ENCODE measurements at places on chromosomes 13 and 19.

GRCh38 chr19:10718205-10719196 is 622 bp downstream of the DNM2 start:
- DNase-seq: no peak

GRCh38 chr13:98461486-98462240 is 115.2 kb downstream of the STK24 start:
- DNase-seq: no peak

DNA sequence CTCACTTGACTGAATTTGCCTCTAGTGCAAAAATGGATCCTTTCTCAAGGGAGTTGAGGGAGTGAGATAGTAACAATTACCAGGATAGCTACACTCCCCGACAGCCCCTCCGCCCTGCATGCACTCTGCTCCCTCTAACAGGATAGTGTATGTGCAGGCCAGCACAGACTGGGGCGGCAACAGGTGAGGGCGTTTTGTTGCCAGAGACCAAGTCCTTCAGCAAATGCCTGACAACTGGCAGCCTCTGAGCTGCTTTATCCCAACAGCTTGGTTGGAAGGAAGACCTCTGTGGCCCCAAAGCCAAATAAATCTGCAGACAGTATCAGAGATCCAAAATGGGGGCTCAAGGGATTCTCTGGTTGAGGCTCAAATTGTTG is 86.6 kb downstream of the SLC7A1 start:
- no peak for DNase-seq

DNA sequence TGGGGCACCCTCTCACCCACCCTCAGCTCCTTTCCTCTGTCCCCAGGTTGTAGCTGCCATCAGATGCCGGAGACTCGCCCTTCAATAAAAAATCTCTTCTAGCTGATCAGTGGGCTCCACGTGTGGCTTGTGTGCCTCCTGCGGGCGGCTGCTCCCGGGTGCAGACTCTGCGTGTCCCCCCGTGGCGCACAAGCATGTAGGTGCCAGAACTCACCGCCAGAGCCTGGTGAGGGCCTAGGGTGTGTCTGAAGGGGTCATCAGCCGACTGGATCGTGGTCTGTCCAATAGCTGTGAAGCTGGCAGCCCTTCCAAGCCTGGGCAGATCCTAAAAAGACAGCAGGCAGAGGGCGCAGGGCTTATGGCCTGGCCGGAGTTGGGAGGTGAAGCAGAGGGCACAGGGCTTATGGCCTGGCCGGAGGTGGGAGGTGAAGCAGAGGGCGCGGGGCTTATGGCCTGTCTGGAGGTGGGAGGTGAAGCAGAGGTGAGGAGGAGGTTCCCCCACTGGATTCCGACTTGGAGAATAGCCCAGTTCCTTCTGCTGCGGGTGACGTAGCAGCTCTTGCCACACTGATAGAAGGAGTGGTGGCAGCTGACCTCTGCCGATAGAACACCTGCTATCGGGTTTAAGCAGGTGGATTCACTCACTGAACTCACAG is 11.7 kb downstream of the NOP53 start:
- no peak for DNase-seq

GRCh38 chr19:37346091-37346490 is 24.8 kb upstream of the ZNF527 start:
- no peak for DNase-seq

- no peak for DNase-seq
Measured at GRCh38 chr13:102452836-102453235, 51.0 kb upstream of the FGF14 start.

DNA sequence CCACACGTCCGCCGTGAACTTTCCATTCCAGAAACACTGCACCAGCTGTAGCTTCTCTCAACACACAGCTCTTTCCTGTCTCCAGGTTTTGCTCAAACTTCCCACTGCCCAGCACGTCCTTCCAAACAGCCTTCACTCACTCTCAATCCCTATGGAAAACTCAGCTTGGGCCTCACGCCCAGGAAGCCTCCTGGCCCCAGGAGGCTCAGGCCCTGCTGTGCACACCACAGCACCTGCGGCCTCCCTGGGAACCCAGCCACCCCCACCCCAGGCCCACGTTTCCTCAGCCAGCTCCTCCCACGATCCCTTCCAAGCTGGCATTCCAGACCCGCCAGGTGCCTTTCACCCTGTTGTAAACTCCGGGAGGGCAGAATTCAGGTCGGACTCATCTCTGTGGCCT is 35.2 kb downstream of the C13orf46 start:
- DNase-seq: no peak

DNA sequence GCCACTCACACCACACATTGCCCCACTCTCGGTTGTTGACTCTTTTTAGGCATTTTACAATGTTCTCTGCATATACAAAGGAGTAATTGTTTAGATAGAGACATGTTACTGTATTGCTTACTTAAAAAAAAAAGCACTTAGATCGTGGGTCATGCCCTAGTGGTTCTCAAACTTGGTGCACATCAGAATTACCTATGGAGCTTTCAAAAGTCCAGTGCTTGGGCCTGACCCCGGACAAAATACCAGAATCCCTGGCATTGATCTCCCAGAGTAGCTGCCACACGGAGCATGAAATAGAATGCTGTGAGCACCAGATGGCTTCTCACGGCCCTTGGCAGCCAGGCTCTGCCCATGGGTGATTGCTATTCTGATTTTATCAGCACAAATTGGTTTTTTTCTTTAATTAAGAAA is 20.0 kb downstream of the ACP7 start:
- no peak for DNase-seq

DNA sequence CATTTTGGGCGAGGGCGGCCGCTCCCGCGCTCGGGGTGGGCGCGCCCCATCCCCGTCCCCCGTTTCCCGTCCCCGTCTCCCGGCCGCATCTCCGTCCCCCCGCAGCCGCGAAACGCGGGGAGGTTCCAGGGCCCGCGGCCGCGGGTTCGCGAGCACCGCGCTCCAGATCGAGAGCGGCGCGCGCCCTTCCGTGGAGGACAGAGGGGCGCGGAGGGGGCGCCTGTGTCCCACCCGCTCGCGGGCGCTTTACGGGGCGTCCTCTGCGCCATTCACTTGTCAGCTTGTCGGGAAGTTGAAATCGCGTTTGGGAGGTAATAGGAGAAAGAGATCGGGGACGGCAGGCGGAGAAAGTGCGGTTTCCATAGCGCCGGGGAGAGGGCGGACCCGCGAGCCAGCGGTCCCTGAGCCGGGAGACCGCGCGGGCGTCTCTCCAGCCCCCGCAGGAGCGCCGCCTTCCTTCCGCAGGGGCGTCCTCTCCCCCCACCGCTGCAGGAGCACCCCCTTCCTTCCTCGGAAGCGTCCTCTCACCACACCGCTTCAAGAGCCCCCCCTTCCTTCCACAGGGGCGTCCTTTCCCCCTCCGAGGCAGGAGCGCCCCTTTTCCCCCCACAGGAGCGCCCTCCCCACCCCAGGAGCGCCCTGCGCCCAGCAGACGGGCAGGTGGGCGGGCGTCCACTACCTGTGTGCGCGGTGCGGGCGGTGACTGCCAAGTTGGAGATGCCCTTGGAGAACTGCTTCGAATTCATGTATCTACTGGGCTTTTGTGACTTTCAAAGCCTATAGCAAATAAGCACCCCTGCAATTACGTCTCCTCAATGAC is 962 bp upstream of the IRS2 start:
- DNase-seq: no peak

DNA sequence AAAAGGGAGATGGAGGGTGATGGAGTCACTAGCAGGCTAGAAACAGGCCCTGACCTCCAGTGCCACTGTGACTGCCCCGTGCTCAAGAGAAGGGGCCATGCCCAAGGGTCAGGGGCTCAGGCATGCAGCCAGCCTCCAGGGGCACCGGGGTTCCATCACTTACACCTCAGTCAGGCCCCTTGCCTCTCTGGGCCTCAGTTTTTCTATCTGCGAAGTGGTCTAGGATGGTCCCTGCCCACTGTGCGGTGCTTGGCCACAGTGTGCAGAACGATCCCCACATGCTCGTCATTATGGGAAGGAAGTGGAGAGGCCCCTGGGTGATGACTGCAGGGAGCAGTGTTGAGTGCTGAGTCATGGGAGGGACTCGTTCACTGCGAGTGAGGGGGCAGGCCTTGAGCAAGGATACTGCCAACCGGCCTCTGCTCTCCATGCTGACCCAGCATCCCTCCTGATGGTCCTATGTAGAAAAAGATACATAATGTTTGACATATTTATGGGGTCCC is 23.1 kb downstream of the TMED1 start:
- peak; percentile 28 for DNase-seq

All from activated CD8-positive, alpha-beta memory T cell treated with anti-CD3 and anti-CD28 coated beads for 48 hours (primary cell).